ENCODE measurements at places on chromosomes 7 and 10. TPM values are rescaled to one million over a fixed set of nuclear protein-coding genes. Genes with fewer than 3 reads are reported as not detected.

UCMA gene
- not detected for total RNA-seq

UCN3 gene
- total RNA-seq = not detected

GNAT3 gene
- 2.0 TPM for total RNA-seq

CHAT gene
- total RNA-seq = 15.4 TPM

PPP1R9A gene
- total RNA-seq = 14.7 TPM

ZNF248 gene
- 11.1 TPM for total RNA-seq

WASHC2A gene
- total RNA-seq = 58.5 TPM

GIMAP4 gene
- total RNA-seq = not detected

WIPF3 gene
- 0.37 TPM for total RNA-seq

VAX1 gene
- total RNA-seq = 0.27 TPM

SUN3 gene
- not detected for total RNA-seq

EGR2 gene
- total RNA-seq = 0.37 TPM

CALML5 gene
- total RNA-seq = not detected

KEL gene
- 0.64 TPM for total RNA-seq

LLCFC1 gene
- total RNA-seq = not detected

All from glutamatergic neuron (in vitro differentiated cells).